ENCODE measurements at places on chromosomes 12 and 14.

DNA sequence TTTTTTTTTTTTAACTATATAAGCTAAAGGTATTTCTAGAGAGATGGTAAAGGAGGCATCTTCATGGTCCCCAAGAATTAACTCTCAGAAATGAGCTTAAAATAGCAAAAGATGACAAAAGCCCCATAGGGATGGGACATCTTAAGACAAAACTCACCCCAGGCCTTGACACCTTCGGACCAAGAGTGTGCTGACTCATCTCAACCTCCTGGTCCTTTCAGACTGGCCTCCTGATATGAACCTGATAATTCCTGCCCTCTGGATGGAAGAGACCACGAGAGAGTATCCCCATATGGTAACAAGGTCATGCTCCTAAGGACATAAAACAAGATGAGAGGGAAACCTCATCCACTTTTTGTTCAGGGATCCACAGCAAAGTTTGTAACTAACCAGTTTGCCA lies 8.4 kb upstream of the GMFB start:
- no peak for DNase-seq

DNA sequence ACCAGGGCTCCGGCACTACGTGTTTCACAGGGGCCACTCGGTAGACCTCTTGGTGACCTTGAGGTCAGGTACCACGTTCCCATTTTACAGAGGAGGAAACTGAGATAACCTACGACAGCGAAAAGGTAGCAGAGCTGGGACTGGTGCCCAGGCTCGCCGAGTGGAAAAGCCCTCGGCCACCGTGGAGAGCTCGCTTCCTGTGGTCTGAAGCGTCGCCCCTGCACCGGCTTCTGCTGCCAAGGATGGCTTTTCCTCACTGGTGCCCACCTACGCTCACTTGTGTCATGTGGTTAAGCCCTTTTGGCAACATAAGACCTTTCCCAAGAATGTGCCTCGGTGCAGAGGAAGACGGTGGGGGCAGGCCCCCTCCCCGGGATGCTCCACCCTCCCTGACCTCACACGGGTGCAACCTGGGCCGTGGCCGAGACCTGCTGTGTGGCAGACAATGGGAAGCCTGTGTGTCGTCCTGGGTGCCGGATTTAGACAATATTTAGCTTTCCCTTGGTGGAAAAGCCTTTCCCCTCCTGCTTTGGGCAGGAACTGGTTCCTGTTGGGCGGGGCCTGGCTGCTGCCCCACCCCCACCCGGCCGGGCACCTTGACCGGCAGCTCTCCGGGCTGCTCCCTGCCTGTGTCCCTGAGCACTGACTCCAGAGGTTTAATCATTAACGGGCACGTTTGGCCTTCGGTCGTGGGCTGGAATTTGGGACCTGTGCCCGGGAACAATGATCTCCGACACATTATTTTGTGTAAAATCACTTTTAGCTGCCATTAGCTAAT lies 32.4 kb upstream of the PPP1R13B start:
- DNase-seq: no peak

- DNase-seq: no peak
Measured at GRCh38 chr12:26786865-26787514, 46.0 kb downstream of the ITPR2 start.

DNA sequence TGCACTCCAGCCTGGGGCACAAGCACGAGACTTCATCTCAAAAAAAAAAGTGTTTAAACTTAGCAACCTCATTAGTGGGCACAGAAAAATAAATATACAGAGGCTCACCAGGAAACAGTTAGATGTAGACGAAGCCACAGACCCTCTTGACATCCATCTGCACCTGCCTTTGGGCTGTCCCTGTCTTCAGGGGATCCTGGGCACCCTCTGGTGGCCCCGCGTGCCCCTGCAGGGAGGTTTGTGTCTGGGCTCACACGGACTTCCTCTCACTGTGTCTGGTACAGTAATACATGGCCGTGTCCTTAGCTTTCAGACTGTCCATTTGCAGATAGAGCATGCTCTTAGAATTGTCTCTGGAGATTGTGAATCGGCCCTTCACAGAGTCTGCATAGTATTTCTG lies 916.5 kb downstream of the TMEM121 start:
- DNase-seq: peak; percentile 43

DNA sequence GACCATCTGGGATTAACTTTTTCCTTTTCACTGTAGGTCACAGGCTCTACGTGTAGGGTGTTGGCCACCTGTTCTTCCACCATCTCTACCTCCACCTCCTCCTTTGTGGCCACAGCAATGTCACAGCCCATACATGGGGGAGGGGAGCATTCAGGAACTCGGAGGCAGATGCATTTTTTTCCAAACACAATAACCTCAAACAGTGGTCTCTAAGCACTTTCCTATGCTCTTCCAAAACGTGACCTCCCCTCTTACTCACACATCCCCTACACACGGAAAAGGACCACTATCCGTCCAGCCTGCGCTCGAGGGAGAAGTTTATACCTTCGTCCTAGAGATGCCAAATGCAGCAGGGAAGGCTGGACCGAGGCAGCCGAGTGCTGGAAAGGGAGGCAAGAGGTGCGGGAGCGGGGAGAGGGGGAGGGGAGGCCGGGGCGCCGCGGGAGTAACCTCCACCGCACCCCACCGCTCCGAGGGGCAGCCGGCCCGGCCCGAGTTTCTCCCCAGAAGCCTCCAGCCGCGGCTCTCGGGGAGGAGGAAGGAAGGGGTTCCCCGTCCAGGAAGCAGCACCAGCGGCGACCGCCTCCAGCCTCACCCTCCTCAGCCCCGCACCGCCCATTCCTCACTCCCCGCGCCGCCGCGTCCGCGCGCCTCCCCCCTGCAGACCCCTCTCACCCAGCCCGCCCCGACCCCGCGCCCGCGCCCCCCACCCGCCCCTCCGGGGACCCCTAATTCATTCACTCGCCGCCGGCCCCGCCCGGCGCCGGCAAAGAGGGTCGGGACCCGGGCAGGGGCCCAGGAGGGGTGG lies 594 bp downstream of the KRAS start:
- peak; percentile 46 for DNase-seq

DNA sequence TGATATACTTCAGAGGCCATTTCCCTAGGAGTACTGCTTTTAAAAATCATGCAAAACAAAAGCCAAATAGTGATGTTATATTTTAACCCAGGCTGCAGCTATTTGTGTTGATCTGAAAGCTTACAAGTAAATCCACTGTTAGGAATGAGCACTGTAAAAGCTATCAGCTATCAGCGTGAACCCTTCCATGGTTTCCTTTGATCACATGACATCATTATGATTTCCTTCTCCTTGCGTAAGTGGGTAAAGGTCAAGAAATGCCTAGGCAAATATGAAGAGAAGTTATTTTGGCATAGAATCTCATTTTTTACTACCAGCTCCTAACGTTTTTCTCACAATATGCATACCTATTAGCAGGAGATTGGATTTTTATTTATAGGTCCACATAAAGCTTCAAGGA lies 48.6 kb upstream of the CATSPERB start:
- DNase-seq: no peak

- no peak for DNase-seq
Measured at GRCh38 chr12:116677202-116677661, 60.6 kb downstream of the SPRING1 start.

- peak; percentile 11 for DNase-seq
Measured at GRCh38 chr14:71166180-71166837, 259.1 kb downstream of the PCNX1 start.

- DNase-seq: no peak
Measured at GRCh38 chr12:15794196-15794595, 5.0 kb upstream of the EPS8 start.
